ENCODE measurements at places on chromosomes 1 and 21.
A peak's percentile ranks its signal among the peaks of the same experiment; 100 is the strongest.

DNA sequence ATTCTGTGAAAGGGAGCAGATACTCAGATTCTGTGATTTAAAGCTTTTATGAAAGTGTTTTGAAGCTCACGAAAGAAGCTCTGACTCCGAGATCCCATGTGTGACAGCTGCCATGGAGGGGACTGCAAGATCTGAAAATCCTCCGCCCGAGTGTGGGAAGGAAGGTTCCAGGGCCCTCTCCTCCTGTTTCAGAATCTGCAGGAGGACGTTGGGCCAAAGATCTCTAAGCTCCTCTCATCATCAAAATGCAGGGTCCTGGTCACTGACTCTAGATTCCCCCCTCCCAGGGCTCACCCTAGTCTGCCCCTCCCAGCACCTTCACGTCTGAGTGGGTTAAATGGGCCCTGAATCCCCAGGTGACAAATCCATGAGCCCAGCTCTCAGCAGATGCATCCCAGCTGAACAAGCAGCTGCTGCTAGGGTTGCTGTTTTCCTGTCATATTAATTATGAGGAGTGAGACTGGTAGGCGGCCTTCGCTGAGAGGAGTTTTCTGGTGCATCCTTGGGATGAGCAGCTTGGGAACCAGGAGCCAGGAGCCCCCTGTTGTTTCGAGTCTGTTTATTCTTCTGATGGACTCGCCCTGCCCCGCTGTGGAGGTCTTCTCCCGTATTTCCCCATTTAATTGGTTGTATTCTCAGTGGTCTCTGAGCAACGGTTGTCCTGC, 402.0 kb downstream of the MATN1 start:
- DNase-seq = no peak

- DNase-seq = no peak
These were observed 22.3 kb upstream of the PLA2G4A start for GRCh38 chr1:186806477-186806876.

- no peak for DNase-seq
These were observed 76.2 kb downstream of the NFIA start for GRCh38 chr1:61158591-61158990.

- no peak for DNase-seq
These were observed 94.4 kb downstream of the SH3GLB1 start for GRCh38 chr1:86798608-86799291.

- DNase-seq = no peak
These were observed 292.7 kb downstream of the SDCCAG8 start for GRCh38 chr1:243548516-243548915.

GRCh38 chr1:179177182-179177581, 52.3 kb downstream of the ABL2 start:
- no peak for DNase-seq

- no peak for DNase-seq
These were observed 14.6 kb downstream of the EPHX1 start for GRCh38 chr1:225824533-225824941.

DNA sequence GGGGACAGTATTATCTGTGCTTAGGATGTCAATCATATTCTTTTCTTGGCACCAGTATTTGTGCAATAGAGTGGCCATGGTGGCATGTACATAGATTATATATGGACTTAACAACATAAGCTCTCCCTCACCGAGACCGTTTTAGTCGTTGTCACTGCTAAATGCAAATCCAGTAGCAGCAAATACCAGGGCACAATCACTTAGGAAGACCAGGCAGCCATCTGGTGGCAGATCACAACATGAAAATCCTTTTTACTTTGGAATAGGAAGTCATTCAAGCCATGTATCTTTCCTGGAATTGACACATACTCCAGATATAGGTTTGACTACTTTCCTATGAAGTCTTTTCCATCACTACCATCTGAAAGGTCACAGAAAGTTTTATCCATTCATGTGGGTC, 53.2 kb upstream of the C1orf87 start:
- DNase-seq = no peak

DNA sequence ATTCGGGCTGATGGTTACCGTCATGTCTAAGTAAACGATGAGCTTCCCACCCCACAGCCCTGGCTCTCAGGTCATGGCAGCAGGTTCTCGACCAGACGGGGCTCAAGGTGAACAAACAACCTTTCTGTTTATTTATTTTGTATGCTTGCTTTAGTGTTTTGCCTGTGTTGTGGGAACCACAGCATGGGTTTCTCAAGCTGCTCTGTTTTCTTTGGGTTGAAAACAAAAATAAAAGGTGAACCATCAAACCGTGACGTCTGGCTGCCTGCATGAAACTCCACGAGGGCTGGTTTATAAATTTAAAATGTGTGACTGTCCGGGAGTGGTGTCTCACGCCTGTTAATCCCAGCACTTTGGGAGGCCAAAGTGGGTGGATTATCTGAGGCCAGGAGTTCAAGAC, 28.0 kb downstream of the TMEM51 start:
- DNase-seq = no peak

- no peak for DNase-seq
These were observed 3.3 kb downstream of the LAX1 start for GRCh38 chr1:203768256-203768655.

- DNase-seq = no peak
These were observed 424.9 kb upstream of the KAZN start for GRCh38 chr1:14173598-14173997.

GRCh38 chr1:185317034-185317885, at the start of gene IVNS1ABP:
Gene IVNS1ABP, minus strand, starts transcription at chr1:185317243. Its CDS starts 7,750 bp downstream, at chr1:185309493.
- peak; percentile 93 for DNase-seq

DNA sequence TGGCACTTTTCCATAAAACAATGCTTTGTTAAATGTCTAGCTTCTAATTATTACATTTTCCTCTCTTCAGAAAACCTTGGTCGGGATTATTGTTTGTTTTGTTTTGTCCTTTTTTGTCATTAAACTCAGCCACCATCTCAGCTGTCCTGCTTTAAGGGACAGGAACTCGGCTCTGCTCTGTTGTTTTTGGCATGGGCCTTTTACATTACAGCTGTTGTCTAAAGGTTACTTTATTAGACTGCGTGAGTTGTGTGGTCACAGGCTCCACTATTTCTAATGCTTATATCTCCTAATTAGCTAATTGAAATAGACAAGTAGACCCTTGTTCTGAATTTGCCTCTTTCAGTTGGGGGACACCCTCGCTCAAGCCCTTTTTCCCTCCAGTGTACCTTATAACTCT, 1.6 kb downstream of the PALMD start:
- no peak for DNase-seq

DNA sequence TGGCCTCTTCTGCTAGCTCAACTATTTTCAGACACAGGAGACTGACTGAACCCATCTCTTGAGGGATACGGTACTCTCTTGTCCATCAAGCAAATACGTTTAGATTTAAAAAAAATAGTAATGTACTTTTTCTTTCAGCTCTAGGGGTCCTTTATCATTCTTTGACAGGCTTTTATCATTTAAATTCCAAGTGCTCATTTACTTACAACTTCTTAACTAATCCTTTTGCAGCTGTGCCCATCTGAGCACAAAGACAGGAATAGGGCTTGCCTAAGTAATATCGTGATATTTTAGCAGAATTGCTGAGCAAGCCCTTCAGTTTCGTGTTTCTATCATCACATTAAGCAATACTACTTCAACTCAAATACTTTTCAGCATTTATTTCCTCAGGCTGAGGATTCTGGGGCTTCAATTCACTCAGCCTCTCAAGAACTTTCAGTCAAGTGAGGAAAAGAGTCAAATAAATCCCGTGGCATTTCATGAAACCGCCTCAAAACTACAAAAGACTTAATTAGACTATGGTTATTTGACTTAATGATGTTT, 317.6 kb downstream of the BACH1 start:
- DNase-seq = no peak

GRCh38 chr1:156865258-156865657, 4.6 kb downstream of the NTRK1 start:
- no peak for DNase-seq

DNA sequence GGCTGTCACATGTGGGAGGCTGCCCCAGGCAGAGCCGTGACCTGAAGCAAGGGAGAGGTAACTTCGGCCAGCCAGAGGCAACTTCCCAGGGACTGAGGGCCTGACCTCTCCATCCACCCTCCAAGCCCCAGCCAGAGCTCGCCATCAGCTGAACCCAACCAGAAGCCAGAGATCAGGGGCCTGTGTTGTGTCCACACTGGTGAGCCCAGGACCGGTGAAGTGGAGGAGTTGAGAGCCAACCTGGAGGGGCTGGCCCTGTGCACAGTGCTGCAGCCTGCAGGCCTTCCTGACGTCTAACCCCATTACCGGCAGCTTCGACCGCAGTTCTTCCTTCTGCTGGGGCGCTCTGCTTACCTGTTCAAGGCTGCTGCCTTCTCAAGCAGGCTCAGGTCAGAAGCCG, 19.6 kb upstream of the PDE9A start:
- no peak for DNase-seq

DNA sequence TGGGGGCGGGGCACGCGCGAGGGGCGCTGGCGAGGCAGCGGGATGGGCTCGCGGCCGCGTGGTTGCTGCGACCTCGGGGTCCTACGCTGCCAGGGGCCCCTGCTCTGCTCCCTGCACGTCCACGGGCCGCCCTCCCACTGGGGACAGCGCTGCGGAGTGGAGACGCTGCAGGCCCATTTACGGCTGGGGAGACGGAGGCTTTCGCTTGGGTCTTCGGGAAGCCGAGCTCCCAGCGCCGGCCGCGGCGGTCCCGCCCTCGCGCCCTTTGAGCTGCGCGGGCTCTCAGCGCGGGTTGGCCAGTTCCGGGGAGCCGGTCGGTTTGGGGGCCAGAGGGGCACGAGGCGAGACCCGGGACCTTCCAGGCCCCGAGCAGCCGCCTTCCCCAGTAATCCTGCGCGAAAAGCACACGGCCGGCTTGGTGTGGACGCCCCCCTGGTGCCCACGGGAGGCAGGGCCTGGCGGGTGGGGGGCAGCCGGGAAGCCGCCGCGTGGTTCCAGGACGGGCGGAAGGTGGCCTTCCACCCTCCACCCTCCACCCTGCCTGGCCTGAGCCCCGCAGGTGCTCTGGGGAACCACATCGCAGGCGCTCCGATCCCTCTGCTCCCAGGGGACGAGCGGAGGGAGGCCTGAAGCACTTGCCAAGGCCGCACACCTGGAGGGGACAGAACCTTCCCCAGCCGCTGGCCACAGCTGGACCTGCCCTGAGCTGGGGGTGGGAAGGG, 570 bp upstream of the PEX10 start:
- DNase-seq = no peak

- no peak for DNase-seq
These were observed 13.2 kb downstream of the NAV1 start for GRCh38 chr1:201551877-201552731.

- no peak for DNase-seq
These were observed 2.4 kb downstream of the JMJD4 start for GRCh38 chr1:227732586-227733308.

DNA sequence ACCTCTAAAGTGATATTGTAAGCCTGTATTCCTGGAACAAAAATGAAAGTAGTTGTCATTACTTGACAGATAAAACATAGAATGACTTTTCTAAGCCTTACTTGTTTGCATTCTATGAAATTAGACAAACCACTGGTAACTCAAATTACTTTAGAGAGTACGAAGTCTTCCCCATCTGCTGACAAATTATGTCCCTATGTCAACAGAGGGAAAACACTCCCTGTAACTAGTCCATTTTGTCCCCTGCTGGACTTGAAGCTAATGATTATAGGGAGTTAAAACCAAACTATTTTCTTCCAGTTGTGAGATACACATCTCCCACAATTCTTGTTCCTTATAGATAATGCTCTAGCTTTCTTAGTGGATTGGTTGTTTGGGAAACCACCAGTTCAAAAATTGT, 39.6 kb downstream of the GREM2 start:
- DNase-seq = no peak
